GM23248 (cell line): ENCODE measurements at places on chromosomes 1 and 21.

DNA sequence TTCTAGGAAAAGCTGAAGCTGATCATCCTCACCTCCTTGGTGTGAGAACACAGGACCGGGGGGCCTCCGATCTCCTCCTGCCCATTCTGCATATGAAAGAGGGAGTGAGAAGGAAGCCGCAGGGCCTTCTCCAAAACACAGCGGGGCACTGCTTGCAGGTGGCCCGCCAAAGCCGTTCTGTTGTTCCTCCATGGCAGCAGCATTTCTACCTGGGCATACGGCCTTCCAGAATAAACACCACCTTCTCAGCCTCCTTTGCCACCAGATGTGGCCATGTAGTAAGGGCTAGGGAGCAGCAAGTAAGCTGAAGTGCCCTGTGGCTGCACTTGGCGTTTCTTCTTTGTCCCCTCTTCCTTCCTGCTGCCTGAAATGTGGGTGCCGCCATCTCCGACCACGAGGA, 214.9 kb downstream of the TOMM20 start:
- no peak for DNase-seq

GRCh38 chr1:86906419-86906818, 7.5 kb downstream of the SELENOF start:
- no peak for DNase-seq

DNA sequence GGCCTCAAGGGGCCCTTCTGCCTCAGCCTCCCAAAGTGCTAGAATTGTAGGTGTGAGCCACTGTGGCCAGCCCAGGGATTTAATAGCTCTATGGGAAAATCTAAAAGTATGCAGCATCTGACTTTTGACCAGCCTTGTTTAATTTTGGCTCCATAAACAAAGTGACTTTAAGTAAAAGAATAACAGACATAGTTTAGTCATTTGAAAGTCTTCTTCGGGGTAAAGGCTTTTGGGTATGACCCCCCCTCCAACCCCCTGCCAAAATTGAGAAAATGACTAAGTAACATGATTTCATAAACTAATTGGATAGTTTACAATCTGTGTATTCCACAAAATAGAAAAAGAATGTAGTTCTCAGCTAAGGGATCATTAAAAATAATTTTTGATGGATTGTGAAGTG, 17.0 kb downstream of the GPBP1L1 start:
- DNase-seq = peak; percentile 44

DNA sequence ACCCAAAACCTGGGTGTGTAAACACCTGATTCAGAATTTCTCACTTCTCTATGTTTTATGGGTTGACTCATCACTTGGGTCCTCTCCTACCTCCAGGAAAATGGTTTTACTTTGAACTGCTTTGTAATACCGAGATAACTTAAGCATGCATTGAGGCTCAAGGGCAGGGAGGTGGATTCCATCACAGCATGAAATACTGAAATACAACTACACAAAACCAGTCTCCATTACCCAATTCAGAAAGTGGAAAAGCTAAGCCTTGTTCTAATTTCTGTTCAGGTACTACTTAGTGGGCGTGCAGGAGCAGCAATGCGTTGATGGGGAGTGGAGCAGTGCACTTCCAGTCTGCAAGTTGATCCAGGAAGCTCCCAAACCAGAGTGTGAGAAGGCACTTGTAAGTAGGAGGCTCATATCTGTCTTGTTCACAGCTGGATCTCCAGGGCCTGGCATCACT, 6.1 kb upstream of the C4BPA start:
- no peak for DNase-seq

DNA sequence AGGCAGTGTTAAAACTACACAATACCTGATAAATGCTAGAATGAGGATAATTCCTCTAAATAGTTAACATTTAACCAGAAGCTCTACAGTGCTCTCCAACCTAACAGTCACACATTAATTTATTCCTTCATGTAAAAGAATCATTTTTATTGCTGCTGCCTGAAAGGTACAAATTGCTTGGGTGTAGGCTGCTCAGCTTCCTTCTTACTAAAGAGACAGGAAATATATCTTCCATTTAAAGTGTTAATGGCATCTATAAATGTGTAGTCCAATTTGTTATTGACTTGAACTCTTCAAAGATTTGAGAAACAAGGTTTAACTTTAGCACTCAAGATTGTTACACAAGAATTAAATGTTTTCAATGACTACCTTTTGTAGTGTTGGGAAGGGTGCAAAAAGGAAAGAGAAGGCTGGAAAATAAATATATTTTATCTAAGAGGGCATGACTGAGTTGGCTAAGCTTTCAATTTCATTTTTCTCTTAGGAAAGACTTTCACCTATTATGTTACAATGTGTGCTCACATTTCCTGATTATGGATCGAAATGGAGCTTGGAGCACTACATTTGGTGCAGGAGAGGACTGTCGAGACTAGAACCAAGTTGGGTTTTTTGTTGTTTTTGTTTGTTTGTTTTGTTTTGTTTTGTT, 105.5 kb upstream of the CACYBP start:
- DNase-seq = no peak

- DNase-seq = no peak
Measured at GRCh38 chr1:33740040-33740744, 123.7 kb upstream of the HMGB4 start.

GRCh38 chr21:39837861-39838359, 29.3 kb upstream of the PCP4 start:
- no peak for DNase-seq

DNA sequence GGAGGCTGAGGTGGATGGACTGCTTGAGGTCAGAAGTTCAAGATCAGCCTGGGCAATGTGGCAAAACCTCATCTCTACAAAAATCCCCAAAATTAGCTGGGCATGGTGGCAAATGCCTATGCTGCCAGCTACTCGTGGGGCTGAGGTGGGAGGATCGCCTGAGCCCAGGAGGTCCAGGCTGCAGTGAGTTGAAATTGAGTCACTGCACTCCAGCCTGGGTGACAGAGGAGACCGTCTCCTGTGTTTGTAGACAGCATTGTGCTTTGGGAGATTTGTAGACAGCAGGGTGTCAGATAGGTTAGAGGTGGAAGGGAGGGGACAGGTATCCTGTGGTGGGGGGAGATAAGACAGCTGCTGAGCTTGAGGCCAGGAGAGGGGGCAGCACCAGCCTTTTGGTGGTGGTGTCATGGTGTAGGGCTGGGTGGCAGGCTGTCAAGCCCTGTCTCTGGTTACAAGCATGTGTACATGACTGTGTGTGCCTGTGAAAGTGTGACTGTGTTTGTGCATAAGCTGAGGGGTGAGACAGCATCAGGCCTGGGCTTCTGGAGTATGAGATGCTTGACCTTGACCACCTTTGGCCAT, 15.2 kb downstream of the PPFIA4 start:
- no peak for DNase-seq

- DNase-seq = no peak
Measured at GRCh38 chr1:109535481-109535880, 4.2 kb upstream of the GPR61 start.

DNA sequence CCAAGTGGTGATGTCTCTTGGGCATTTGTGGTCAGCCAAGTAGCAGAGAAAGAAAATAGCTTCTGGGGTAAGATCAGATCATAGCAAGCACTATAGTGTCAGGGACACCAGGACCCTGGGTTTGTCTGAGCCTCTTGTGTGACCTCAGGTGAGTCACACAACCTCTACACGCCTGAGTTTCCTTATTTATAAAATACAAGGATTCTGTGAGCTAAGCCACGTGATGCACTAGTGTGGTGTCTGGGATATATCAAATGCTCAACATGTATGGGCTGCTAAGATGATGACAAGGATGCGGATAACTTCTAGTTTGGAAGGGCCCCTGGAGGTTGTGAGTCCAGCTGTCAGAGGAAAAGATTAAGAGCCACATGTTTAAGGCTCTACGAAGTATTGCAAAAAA, 24.5 kb upstream of the ZNF436 start:
- DNase-seq = peak; percentile 86

DNA sequence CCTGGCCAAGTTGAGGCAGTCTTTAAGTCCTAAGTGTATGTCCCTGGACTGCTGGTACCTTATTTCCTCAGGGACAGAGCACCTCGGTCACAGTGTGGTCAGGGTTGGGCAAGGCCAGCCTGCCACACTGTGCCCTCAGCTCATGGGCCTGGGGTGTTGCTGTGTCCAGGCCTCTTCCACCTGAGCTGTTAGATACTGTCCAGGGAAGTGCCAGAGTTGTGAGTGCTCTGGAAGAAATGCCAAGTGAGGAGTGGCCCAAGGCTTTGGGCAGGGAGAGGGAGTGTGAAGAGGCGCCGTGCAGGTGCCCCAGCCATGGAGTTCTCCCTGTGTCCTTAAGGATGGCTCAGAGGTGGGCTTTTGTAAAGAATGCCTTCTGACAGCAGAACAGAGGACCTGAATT, 15.3 kb downstream of the URB2 start:
- no peak for DNase-seq

DNA sequence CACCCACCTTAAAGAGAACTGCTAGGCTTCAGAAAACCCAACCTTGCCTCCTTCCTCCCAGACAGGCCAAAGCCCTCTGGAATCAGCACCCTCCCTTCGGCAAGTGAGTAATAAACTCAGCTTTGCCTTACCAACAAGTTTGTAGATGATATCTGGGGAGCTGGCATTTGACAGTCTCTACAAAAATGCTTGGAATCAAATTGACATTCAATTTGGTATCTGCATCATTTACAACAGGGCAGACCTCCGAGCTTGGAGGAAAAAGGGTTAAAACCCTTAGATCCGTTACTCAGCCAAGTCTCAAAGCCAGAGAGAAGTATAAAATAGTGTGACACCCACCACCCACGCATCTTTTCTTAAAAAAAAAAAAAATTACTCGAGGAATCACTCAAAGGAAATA, 149.3 kb upstream of the EDN2 start:
- peak; percentile 70 for DNase-seq

- no peak for DNase-seq
Measured at GRCh38 chr1:240405751-240406150, 206.2 kb downstream of the GREM2 start.

DNA sequence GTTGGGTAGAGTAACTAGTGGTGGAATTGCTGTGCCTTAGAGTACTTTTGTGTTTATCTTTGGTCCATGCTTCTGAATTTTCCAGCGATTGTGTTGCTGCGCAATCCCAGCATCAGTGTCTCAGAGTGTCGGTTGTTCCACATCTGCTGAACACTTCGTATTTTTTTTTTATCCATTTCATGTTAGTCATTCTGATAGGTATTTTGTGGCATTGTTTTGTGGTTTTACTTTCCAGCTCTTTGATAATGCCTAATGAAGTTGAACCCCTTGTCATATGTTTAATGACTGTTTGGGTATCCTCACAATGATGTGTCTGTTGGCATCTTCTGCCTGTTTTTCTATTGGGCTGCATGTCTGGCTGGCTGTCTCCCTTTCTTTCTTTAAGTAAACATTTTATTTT, 13.6 kb downstream of the TUFT1 start:
- DNase-seq = peak; percentile 44

GRCh38 chr1:101496109-101496508, 259.3 kb downstream of the S1PR1 start:
- no peak for DNase-seq

- DNase-seq = no peak
Measured at GRCh38 chr1:241932845-241933244, 24.7 kb upstream of the BECN2 start.

GRCh38 chr1:152050886-152051675, 14.3 kb upstream of the S100A11 start:
- peak; percentile 57 for DNase-seq

DNA sequence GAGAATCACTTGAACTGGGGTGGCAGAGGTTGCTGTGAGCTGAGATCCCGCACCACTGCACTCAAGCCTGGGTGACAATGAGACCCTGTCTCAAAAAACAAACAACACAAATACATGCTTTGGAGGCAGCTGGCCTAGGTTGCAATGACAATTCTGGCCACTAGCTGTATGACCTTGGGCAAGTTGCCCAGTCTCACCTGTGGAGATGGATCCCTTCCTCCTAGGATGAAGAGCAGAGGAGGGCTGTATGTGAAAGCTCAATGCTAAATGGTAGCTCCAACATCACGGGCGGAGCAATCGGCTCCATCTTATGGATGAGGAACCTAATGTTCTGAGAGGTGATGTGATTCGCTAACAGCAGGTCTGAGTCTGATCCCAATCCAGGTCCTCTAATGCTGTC, 20.6 kb downstream of the ADORA1 start:
- peak; percentile 15 for DNase-seq

DNA sequence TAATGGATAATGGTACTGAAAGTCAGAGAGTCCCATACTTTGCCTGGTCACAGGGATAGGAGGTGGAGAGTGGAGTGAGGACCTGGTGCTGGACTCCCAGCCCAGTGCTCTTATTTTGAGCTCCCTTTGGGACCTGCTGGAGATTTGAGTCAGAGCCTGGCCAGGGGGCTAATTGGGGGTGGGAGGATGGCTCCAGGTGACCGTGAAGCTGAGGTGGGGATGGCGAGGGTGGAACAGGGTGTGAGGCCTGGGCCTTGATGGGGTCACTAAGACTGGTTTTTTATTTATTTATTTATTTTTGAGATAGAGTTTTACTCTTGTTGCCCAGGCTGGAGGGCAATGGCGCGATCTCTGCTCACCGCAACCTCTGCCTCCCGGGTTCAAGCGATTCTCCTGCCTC, 17.8 kb downstream of the AMPD2 start:
- no peak for DNase-seq

- peak; percentile 71 for DNase-seq
Measured at GRCh38 chr1:156623946-156624813, 5.0 kb downstream of the HAPLN2 start.

DNA sequence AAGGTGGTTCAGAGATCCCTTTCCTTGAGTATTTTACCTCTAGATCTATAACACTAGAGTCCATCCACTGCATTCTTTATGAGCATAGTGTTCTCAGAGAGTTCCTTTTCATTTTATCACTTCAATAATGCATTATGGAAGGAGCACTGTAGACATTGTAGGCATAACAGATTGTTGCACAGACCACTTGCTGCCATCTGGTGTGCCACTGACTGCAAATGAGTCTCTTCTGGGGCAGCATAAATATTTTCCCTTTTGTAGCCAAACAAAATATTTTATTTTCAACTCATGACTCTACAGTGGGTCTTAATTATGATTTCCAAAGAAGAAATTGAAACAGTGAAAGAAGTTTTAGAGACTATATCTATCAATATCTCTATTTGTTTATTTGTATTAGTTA, 290.4 kb downstream of the OLFM3 start:
- no peak for DNase-seq

GRCh38 chr1:33161061-33161681, 20.7 kb downstream of the TRIM62 start:
- no peak for DNase-seq

- peak; percentile 61 for DNase-seq
Measured at GRCh38 chr1:24329797-24330543, 10.8 kb downstream of the GRHL3 start.

- DNase-seq = peak; percentile 76
Measured at GRCh38 chr21:20971296-20971921, 26.8 kb upstream of the NCAM2 start.

GRCh38 chr1:184329245-184329953, 57.4 kb upstream of the C1orf21 start:
- DNase-seq = no peak

GRCh38 chr1:44604157-44604955, 69.9 kb downstream of the TMEM53 start:
- DNase-seq = no peak
